Metanephros (tissue), 2 donors: ENCODE measurements at places on chromosomes 12 and 14. TPM values are rescaled to one million over a fixed set of nuclear protein-coding genes. Genes with fewer than 3 reads are reported as not detected.

Gene C12orf56
- total RNA-seq: 1.2 TPM

Gene ATL1
- 6.8 TPM for total RNA-seq

Gene GPR132
- total RNA-seq: 2.3 TPM

Gene GLIPR1L2
- 3.4 TPM for total RNA-seq

Gene PMEL
- 3.2 TPM for total RNA-seq

Gene IFNG-AS1
- 0.70 TPM for total RNA-seq
